Upper lobe of right lung (tissue), 1 donor: ENCODE measurements at places on chromosomes 13 and 19. TPM values are rescaled to one million over a fixed set of nuclear protein-coding genes. Genes with fewer than 3 reads are reported as not detected.

DNA sequence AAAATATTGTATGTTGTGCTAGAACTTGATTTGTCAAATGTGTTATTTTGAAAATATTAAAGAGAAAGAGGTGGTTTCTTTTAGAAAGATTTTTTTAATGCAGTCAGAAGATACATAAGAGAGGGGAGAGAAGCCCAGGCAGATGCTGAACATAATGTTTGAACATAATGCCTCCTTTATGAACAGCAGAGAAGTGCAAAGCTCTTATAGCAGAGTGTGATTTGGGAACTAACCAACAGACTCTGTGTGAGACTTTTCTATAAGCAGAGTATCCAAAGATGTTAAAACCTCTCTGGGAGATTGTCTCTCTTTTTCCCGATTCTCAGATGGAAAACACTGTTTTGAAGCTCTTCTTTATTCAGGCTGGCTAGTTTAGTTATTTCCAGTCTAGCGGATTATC is 1274.1 kb upstream of the SPRY2 start:
- H3K36me3 ChIP-seq = no peaks in the 10 kb centered on the region
- H3K4me1 ChIP-seq = no peaks in the 10 kb centered on the region
- H3K27ac ChIP-seq = no peak overlapping the region
- no peaks in the 10 kb centered on the region for H3K27me3 ChIP-seq
- no peak for DNase-seq

GRCh38 chr13:94548382-94548781 is 47.6 kb downstream of the TGDS start:
- H3K36me3 ChIP-seq = no peaks in the 10 kb centered on the region
- H3K4me1 ChIP-seq = peaks cover 7% of the 10 kb centered on the region
- DNase-seq = no peak
- H3K27ac ChIP-seq = peak overlapping the region; percentile 95
- H3K4me3 ChIP-seq = peak overlapping the region; percentile 79

DNA sequence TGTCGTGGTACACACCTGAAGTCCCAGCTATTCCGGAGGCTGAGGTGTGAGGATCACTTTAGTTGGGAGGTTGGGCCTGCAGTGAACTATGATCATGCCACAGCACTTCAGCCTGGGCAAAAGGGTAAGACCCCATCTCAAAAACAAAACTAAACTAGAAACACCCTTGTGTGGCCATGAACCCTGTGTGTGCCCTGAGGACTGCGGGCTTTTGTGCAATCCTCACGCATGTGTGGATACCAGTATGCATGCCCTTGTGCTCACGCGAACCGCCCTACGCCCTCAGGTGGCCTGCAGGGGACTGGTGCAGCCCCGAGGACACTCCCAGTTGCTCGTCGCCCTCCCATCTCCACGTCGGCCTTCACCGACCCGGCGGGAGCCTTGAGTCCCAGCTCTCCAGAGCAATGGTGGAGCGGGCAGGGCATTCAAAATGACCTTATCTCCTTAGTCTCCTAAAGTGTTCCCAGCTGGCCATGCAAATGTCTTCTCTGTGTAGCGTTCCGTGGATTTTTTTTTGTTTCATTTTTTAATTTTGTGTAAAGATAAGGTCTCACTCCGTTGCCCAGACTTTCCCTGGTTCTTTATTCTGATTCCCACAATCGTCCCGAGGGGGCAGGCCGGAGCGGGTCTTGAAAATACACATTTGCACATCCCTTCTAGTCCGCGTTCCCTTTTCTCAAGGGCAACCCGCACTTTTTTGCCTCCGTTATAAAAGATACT is 868 bp upstream of the EGLN2 start:
- DNase-seq = peak; percentile 91
- peaks cover 20% of the 10 kb centered on the region for H3K36me3 ChIP-seq
- peak overlapping the region; percentile 56 for H3K4me3 ChIP-seq
- H3K27me3 ChIP-seq = no peaks in the 10 kb centered on the region
- peak overlapping the region; percentile 91 for H3K27ac ChIP-seq
- H3K4me1 ChIP-seq = peaks cover 40% of the 10 kb centered on the region

- no peak overlapping the region for H3K27ac ChIP-seq
- no peaks in the 10 kb centered on the region for H3K4me1 ChIP-seq
- no peak for DNase-seq
- no peaks in the 10 kb centered on the region for H3K27me3 ChIP-seq
- no peaks in the 10 kb centered on the region for H3K36me3 ChIP-seq
- no peak overlapping the region for H3K4me3 ChIP-seq
Observed at GRCh38 chr13:40028446-40028845, 373.0 kb downstream of the COG6 start.

Gene LGI4
- total RNA-seq = 6.7 TPM

Gene CD37
- 101 TPM for total RNA-seq

Gene ZSCAN4
- not detected for total RNA-seq
